ENCODE measurements at places on chromosomes 12 and 14. TPM values are rescaled to one million over a fixed set of nuclear protein-coding genes. Genes with fewer than 3 reads are reported as not detected.

- no peaks in the 10 kb centered on the region for H3K4me1 ChIP-seq
- DNase-seq: no peak
- H3K36me3 ChIP-seq: no peaks in the 10 kb centered on the region
- no peaks in the 10 kb centered on the region for H3K27me3 ChIP-seq
- no peak overlapping the region for H3K4me3 ChIP-seq
- H3K27ac ChIP-seq: no peak overlapping the region
These were observed 39.5 kb upstream of the STXBP6 start for GRCh38 chr14:25089496-25089895.

Gene TAS2R42
- total RNA-seq: not detected

DNA sequence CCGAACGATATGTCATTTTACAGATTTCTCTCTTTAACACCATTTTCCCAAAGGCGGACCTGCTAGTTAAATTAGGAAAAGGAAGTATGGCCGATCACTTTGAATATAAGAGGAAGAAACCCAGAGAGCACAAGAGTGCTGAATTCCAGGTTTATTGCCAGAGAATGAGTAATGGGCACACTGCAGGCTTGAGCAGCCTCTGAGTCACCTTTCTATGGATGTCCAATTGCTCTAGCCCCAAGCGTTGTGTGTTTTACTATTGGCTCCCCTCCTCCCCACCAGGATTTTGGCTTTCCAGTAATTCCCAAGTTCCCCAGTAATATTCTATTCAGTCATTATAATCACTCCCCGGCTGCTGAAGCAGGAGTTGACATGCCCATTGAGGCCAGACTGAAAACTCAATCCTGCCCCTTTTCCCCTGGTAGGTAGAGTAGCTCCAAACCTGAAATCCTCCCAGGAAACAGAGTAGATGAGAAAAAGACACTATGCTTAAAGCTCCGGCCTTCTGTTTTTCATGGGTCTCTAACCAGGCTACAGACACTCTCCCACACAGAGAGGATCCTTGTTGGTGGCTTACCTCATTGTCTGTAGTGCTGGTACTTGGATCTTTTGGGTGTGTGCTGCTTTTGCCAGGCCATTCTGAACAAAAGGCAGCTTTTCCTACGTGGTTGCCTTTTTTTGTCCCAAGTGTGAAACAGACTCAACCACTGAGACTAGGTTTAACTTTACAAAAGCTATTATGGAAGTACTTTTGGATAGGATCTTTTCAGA, 704.3 kb upstream of the FLRT2 start:
- no peak for DNase-seq
- no peaks in the 10 kb centered on the region for H3K27me3 ChIP-seq
- no peaks in the 10 kb centered on the region for H3K4me1 ChIP-seq
- no peaks in the 10 kb centered on the region for H3K36me3 ChIP-seq

DNA sequence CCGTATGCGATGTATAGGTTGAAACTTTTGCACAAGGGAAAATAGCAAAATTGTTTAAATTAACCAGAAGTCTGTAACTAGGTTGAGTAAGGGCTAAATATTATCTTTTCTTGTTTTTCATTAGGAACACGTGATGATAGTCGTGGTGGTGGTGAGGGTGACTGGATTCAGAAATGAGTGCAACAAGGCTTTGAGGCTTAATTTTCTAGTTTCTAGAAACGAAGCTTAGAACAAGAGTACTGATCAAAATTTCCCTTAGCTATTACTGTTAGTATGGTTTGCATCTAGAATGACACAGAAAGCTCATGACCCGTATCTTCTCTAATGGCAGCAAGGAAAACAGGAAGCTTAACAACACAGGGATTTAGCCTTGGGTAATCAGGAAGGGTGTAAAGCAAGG, 7.0 kb downstream of the SLIRP start:
- no peaks in the 10 kb centered on the region for H3K27me3 ChIP-seq
- no peak for DNase-seq
- H3K4me3 ChIP-seq: no peak overlapping the region
- peaks cover 68% of the 10 kb centered on the region for H3K36me3 ChIP-seq
- H3K4me1 ChIP-seq: peaks cover 9% of the 10 kb centered on the region

DNA sequence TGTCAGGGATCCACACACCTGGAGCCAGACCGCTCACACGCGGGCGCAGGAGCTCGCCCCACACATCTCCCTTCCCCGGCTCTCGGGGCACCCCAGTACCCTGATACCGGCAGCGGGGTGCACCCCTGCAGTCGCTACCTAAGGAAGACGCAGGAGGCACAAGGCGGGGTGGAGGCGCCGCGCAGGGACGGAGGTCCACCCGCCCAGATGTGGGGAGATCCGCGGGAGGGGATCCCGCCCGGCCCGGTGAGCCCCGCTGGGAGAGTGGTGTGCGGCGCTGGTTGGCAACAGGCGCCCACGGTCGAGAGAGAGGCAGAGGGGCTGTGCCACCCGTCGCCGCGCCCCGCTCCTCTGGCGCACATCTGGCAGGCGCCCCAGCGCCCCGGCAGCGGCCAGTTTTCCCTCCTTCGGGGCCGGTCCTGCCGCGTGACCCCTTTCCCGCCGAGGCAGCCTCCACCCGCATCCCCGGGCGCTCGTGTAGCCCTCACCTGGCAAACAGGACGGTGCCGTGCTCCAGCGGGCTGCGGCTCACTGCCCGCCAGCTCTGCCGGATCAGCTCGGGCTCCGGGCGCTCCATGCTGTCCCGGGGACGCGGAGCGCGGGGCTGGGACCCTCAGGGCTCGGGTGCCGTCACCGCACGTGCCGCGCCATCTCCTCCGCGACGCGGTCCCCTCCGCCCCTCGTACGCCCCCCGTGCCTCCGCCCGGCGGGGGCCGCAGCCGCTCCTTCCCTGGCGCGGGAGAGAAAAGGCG, 469 bp downstream of the NGB start:
- H3K4me1 ChIP-seq: peaks cover 14% of the 10 kb centered on the region
- H3K27ac ChIP-seq: no peak overlapping the region
- H3K27me3 ChIP-seq: no peaks in the 10 kb centered on the region
- H3K4me3 ChIP-seq: no peak overlapping the region
- no peaks in the 10 kb centered on the region for H3K36me3 ChIP-seq
- no peak for DNase-seq

GRCh38 chr14:32984241-32984930, 45.7 kb downstream of the NPAS3 start:
- no peak overlapping the region for H3K27ac ChIP-seq
- H3K36me3 ChIP-seq: no peaks in the 10 kb centered on the region
- no peak overlapping the region for H3K4me3 ChIP-seq
- DNase-seq: no peak
- no peaks in the 10 kb centered on the region for H3K27me3 ChIP-seq

GRCh38 chr14:68285421-68286179, 466.0 kb downstream of the RAD51B start:
- no peak for DNase-seq
- no peak overlapping the region for H3K27ac ChIP-seq
- H3K4me1 ChIP-seq: peaks cover 17% of the 10 kb centered on the region
- no peak overlapping the region for H3K4me3 ChIP-seq
- H3K27me3 ChIP-seq: no peaks in the 10 kb centered on the region

- H3K27me3 ChIP-seq: no peaks in the 10 kb centered on the region
- no peak overlapping the region for H3K4me3 ChIP-seq
- H3K4me1 ChIP-seq: peaks cover 5% of the 10 kb centered on the region
- no peak for DNase-seq
These were observed 35.4 kb downstream of the RAD52 start for GRCh38 chr12:913919-914698.

GRCh38 chr14:80771201-80771600, 170.3 kb downstream of the CEP128 start:
- H3K4me3 ChIP-seq: no peak overlapping the region
- no peak overlapping the region for H3K27ac ChIP-seq
- peaks cover 9% of the 10 kb centered on the region for H3K36me3 ChIP-seq
- no peaks in the 10 kb centered on the region for H3K4me1 ChIP-seq

GRCh38 chr14:22384167-22384549, 204.9 kb downstream of the DAD1 start:
- H3K4me3 ChIP-seq: no peak overlapping the region
- no peak for DNase-seq
- H3K4me1 ChIP-seq: peaks cover 22% of the 10 kb centered on the region
- no peaks in the 10 kb centered on the region for H3K27me3 ChIP-seq
- H3K27ac ChIP-seq: no peak overlapping the region

Gene SYNDIG1L
- total RNA-seq: not detected

- H3K4me3 ChIP-seq: no peak overlapping the region
- DNase-seq: no peak
- H3K4me1 ChIP-seq: no peaks in the 10 kb centered on the region
- no peak overlapping the region for H3K27ac ChIP-seq
- H3K27me3 ChIP-seq: no peaks in the 10 kb centered on the region
- no peaks in the 10 kb centered on the region for H3K36me3 ChIP-seq
These were observed 266.4 kb downstream of the NAV3 start for GRCh38 chr12:78096909-78097597.

DNA sequence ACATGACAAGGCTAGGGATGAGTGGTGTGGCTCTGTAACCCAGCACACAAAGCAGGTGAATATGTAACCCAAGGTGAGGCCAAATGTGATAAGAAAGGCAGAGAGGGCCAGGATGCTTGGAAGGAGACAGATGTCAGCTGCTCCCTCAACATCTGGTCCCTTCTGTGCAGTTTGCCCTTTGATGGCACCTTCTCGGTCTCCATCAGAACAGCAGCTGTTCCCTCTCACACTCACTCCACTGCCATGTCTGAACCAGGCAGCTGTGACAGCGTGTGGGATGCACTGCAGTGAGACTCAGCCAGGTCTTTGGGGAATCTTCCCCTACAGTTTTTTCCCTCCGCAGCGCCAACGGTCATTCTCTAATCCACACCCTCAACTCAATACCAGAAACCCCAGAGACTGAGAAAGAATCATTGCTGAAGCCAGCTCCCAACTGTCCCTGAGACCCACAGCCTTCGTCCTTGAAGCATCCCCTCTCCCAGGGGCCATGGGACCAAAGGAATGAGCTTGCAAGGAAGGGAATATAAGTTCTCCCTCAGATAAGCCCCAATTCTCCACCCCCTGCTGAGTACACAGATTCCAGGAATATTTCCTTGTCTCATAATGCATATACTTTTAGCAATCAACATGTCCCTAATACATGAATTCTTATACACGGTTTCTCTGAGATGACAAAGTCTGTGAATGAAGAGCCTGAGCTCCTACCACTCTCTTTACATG, 230.0 kb downstream of the GLT1D1 start:
- H3K4me3 ChIP-seq: no peak overlapping the region
- H3K36me3 ChIP-seq: no peaks in the 10 kb centered on the region
- no peak overlapping the region for H3K27ac ChIP-seq
- DNase-seq: no peak
- H3K27me3 ChIP-seq: no peaks in the 10 kb centered on the region
- H3K4me1 ChIP-seq: no peaks in the 10 kb centered on the region

DNA sequence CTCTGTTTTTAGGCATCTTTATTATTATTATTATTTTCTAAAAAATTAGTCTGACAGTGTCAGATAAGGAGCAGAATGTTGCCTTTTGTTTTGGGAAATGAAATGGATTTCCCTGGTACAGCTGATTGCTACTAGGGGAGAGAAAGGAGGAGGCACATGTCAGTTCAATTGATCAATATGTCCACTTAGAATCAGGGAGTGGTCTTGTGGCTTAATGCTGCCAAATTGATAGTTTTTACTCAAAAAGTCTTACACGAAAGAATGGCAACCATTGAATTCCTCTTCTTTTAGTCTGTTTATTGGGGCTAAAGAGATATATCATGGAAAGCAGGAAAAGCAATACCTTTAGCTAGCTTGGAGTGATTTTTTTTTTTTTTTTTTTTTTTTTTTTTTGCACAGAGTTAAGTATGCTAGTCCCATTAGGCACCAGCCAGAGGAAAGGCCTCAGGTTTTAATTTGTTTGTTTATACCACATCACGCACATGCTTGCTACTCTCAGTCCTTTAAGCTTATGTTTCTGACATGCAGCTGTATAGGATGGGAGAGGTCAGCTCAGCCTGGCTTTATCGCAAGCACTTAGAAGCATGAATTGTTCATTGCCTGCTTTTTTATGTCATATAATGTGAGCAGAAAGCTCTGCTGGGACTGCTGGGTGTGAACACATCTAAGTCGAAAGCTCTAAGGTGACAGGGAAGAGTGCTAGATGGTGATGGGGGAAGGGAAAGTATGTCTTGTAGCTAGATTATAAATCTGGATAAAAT, 1.4 kb downstream of the AKAP6 start:
- H3K27me3 ChIP-seq: no peaks in the 10 kb centered on the region
- H3K36me3 ChIP-seq: no peaks in the 10 kb centered on the region
- H3K27ac ChIP-seq: no peak overlapping the region
- no peak for DNase-seq
- no peaks in the 10 kb centered on the region for H3K4me1 ChIP-seq

- DNase-seq: no peak
- H3K27ac ChIP-seq: no peak overlapping the region
- no peak overlapping the region for H3K4me3 ChIP-seq
- H3K27me3 ChIP-seq: no peaks in the 10 kb centered on the region
- no peaks in the 10 kb centered on the region for H3K36me3 ChIP-seq
- peaks cover 7% of the 10 kb centered on the region for H3K4me1 ChIP-seq
These were observed 41.8 kb upstream of the AEBP2 start for GRCh38 chr12:19397534-19397933.

Gene NGDN
- total RNA-seq: 77.5 TPM

GRCh38 chr14:26707234-26707633, 109.4 kb upstream of the NOVA1 start:
- H3K36me3 ChIP-seq: no peaks in the 10 kb centered on the region
- H3K4me1 ChIP-seq: no peaks in the 10 kb centered on the region
- H3K27me3 ChIP-seq: no peaks in the 10 kb centered on the region

Gene RAB21
- total RNA-seq: 12.3 TPM

- no peak overlapping the region for H3K4me3 ChIP-seq
- H3K36me3 ChIP-seq: peaks cover 15% of the 10 kb centered on the region
- no peaks in the 10 kb centered on the region for H3K27me3 ChIP-seq
- no peak for DNase-seq
- H3K4me1 ChIP-seq: peaks cover 73% of the 10 kb centered on the region
These were observed 25.5 kb downstream of the ATF7 start for GRCh38 chr12:53600490-53601295.

DNA sequence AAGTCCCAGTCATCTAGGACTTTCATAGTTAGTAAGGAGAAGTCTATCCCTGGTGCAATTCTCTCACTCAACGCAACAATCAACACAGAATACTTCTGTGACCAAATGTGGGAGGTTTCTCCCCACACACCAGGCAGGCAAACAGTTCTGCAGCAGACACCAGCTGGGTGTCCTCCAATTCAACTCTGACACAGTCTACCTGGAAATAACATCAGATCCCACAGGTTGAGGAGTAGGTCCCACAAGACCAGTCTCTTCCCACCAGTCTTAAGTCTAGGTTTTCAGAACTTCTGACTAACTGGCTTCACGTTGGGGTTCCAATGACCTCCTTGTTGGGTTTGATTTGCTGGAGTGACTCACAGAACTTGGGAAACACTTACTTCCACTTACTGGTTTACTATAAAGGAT, 14.8 kb downstream of the ACOT6 start:
- no peaks in the 10 kb centered on the region for H3K36me3 ChIP-seq
- no peaks in the 10 kb centered on the region for H3K27me3 ChIP-seq
- DNase-seq: no peak
- H3K4me1 ChIP-seq: no peaks in the 10 kb centered on the region
